ENCODE measurements at places on chromosomes 3 and 15.

DNA sequence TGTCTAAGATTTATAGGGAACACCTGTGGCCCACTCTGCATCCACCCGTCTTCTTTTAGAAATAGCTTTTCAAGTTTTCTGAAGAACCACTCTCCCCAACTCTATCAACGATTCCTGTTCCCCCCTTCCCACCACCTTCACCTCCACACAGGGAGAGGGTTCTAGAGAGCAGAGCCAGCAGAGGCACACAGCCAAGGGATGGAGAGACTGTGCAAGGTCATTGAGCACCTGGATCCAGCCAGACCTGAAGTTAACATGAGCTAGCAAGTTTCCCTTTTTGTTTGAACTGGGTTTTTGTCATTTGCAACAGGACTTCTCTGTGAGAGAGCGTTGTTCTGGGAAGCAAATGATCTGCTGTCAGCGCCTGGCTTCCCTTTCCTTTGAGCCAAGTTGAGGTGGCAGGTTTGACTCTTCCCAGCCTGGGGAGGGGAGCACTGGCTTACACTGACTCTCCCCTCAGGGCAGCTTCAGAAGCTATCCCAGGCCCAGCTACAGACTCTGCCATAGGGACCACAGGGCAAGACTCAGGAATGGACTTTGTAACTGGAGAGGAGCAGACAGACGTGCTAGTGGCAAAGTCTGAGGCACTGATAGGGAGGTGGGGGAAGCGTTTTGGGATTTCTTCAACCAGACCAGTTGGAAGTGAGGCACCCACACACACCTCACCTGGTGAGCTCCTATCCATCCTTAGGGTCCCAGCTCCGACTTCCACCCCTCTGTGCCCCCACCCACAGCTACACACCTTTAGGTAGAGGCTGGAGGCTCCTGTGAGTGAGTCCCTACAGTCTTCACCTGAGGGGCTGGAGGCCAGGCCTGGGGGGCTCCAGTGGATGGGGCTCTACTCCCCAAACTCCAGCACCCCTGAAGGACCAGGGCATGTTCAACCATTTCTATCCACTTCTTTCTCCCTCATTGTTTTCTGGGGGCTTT, 19.4 kb upstream of the PLXNA1 start:
- DNase-seq: no peak

GRCh38 chr3:127037021-127037400, 54.1 kb downstream of the PLXNA1 start:
- no peak for DNase-seq

DNA sequence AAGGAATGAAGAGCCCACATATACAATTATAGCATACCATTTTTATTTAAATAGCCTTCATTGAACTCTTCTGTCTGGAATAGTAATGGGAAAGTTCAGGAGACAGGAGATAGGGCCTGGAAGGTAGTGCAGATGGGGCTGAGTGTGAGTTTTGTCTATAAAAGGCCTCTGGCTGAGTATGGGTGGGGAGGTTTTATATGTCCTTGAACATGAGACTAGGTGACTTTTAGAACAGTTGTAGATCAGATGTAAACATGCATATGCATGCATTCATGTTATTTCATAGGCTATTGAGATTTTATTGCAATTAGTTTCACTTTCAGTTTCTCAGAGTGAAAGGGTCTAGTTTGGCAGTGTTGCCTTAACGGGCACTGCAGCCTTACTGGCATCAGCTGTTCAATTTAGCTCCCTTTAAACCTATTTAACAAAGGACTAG, 27.1 kb downstream of the CGGBP1 start:
- DNase-seq: no peak

DNA sequence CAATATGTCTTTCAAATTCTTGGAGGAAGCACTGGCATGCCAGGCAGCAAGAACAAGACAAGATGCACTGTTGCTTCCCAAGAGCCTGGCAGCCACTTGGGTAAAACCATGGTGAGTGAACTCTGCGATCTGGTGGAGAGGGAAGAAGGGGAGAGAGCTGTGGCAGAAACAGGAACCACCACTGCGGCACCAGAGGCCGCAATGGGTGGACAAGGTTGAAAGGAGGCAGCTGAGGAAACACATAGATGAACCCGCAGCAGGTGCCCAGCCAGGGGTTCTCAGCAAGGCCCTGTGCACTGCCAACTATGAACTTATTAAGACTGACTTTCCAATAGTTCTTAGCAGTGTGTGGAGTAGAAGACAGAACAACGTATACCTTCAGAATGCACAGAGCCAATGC, 48.2 kb upstream of the CCDC54 start:
- DNase-seq: no peak

- no peak for DNase-seq
Observed at GRCh38 chr15:70801109-70801508, 37.8 kb upstream of the UACA start.

- no peak for DNase-seq
Observed at GRCh38 chr3:18656410-18656809, 231.3 kb upstream of the SATB1 start.

DNA sequence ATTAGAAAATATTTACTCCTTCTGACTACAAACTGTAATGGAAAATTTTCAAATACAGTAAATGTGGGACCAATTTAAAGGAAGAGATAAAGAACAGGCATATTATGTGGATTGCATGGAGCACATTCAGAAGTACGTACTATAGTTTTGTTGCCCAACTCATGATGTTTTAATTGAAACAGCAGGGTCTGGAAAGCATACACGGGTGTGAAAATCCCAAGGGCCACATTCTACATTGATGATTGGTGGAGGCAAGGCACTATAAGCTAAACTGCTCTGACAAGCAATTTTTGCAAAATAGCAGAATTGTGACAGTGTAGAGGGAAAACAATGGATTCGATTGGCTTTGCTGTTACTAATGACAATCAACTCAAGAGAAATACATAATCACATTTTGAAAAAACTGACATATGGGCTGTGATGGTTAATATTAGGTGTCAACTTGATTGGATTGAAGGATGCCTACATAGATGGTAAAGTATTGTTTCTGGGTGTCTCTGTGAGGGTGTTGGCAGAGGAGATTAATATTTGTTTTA, 458.6 kb downstream of the PYDC2 start:
- no peak for DNase-seq

- DNase-seq: no peak
Observed at GRCh38 chr15:68935400-68935937, 5.1 kb downstream of the SPESP1 start.

- no peak for DNase-seq
Observed at GRCh38 chr15:100682468-100682867, 80.1 kb downstream of the ASB7 start.

DNA sequence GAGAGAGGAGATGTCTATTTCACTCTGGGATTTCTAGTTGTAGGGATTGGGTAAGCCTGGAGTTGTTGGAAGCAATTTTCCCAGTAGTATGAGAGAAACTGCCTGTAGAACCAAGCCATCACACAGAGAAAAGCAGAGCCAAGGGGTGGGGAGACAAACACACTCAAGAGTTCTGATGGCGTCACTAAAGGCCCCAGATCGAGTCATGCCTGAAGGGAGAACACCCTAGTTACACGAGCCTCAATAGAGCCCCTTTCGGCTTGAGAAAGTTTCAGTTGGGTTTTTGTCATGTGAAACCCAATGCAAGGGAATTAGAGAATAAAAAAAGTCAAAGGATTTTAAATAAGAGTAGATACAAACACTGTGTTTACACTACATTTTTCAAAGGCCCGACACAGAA, 66.1 kb upstream of the PFN2 start:
- no peak for DNase-seq

GRCh38 chr15:69648775-69649735, 196.4 kb downstream of the RPLP1 start:
- no peak for DNase-seq

GRCh38 chr15:36356466-36356865, 223.0 kb upstream of the CDIN1 start:
- DNase-seq: no peak

GRCh38 chr3:157493627-157494550, 9.3 kb downstream of the VEPH1 start:
- DNase-seq: no peak

Data from central memory CD8-positive, alpha-beta T cell (primary cell).